KBM-7 (cell line): ENCODE measurements at places on chromosomes 13 and 19.

DNA sequence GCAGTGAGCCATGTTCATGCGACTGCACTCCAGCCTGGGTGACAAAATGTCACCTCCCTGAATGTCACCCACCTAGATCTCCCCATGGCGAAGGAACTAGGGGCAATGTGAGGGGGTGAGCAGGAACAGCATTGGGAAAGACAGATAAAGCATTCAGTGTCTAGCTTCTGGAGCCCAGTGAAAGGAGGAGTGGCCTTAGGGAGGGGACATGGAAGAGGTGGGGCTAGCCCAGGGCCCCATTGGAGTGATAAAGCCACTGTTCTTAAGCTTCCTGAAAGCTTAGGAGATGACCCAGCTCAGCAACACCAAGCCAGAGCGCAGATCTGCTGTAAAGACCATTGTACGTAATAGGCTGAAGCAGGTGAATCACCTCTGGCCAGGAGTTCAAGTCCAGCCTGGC lies 13.0 kb upstream of the KCNN1 start:
- no peak for DNase-seq

DNA sequence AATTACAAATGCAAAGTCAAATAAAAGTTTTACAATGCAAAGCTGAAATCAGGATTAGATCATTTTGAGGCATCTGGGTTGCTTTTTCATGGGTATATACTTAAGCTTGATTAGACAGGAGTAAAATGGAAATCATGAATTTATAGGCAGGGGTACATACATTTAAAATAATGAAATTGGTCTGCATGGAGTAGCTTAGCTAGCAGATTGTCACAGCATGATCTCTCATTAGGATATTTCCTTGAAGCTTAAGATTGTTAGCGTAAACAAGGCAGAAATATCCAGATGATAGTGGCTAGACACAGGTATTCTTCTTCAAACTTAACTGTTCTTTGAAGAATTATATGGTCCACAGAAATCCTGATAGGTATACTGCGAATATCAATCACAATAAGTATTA lies 1627.0 kb upstream of the PCDH20 start:
- DNase-seq: no peak

DNA sequence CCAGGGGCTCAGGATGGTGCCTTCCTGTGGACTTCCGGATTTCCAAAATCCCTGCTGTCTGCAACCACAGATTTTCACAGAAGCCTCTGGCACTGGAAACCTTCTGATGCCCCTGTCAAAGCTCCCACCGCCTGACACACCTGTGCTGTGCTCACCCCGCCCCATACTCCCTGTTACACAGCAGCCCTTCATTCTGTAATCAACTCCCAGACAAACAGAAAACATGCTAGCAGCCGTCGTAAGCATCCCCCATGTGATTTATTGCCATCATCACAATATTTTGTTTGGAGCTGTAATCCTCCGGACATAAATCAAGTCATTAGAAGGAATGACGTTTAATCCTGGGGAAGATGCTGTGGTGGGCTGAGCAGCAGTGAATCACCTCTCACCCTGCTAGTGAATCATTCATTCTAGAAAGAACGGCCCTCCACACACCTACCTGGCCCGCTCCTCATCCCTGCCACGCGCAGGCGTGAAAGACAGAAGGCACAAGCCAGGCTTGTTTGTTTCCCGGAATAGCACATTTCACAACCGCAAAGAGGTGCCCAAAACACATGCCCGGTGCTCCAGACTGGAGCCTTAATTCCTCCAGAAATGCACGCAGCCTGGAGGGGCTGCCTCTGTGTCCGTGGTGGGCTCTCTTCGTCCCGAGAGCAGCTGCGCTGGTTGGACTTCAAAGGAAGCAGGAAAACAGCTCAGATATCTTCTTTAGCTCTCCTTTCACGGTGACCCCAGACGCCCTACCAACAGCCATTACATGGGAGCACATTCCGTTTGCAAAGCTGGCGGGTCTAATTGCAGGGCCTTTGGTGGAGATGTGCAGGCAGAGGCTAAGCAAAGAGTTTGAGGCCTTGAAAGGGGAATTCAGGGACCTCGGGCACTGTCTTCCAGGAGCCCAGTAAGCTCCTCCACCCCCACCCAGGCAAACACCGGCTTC lies 41.3 kb upstream of the KCTD15 start:
- DNase-seq: no peak

DNA sequence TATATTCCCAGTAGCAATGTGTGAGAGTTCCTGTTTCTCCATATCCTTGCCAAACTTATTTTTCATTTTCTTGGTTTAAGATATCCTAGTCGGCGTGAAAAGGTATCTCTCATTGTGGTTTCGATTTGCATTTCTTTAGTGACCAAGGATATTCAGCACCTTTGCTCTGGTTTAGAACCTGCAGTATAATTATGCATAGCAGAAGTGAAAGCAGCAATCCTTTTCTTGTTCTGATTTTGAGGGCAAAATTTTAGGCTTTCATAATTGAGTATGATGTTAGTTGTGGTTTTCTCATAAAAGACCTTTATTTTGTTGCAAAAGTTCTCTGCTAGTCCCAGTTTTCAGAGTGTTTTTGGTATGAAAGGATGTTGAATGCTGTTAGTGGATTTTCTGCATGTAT lies 491.0 kb downstream of the FGF9 start:
- DNase-seq: no peak

DNA sequence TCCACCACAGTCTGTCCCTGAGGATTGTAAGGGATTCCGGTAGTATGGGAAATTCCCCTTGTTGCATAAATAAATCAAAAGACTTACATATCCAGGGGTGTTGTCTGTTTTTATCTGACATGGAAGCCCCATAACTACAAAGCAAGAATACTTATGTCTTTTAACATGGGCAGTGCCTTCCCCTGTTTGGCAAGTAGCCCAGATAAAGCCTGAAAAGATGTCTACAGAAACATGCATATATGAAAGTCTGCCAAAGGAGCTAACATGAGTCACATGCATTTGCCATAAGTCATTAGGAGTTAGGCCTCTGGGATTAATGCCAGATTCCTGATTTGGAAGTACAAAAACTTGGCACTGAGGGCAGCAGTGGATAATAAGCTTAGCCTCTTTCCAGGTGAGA lies 62.1 kb downstream of the ZNF737 start:
- DNase-seq: no peak

- DNase-seq: peak; percentile 44
Observed at GRCh38 chr13:111429064-111429558, 108.7 kb downstream of the TEX29 start.

DNA sequence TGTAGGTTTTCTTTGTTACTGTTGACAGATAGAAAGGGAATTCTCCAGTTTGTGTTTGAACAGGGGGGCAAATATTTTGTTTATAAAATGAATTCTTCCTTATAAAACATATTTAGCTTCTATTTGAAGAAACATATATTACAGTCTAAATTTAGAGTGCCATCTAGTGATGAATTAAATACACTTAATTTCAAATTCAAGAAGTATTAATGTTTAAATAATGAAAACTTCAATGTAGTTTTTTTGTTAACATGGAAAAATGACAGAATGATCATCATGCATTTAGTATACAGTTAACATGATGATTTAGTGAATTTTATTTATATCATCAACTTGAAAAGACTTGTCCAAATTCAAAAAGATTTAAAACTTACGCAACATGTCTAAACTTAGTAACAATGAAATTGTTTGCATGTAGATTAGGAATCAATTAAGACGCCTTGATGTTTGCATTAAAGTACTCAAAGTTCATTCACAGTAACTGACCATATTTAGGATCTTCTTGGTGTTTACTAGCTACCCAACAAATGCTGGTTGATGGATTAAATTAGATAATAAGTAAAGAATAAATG lies 765.9 kb upstream of the SLITRK1 start:
- DNase-seq: no peak

GRCh38 chr13:107551521-107551920 lies 663.8 kb downstream of the LIG4 start:
- DNase-seq: no peak

DNA sequence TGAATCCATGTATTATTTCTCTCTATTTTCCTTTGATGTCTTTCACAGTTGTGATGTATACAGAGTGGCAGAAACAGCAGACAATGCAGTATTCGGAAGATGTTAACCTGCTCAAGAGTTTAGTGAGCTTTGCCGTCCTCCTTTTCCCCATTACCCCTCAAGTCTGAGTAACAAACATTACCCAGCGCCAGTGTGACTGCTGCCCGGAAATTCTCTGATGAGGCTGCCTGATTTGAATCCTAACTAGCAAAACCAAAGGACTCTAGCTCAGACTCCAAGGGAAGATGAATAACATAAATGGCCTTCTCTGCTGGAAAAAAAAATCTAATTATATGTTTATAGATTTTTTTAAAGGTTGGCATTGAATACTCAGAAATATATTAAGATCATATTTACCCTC lies 247.3 kb upstream of the SOX21 start:
- DNase-seq: no peak

DNA sequence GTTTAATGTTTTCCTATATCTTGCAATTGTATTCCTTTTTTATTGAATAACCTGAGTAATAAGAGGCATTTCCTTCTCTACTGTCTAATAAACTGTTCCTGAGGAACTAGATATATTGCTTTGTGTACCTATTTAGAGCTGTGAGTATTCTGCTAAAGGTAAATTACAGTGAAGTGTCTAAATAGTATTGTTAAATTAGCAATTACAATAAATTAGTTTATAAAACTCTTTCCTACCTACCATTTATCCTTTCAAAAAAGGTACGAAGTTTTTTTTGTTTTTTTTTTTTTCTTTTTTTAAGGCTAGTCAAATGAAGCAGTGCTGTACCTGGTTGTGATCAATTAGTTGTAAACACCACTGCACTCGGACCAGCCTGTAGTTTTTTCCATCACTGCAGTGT lies 34.8 kb downstream of the TM9SF2 start:
- DNase-seq: no peak

DNA sequence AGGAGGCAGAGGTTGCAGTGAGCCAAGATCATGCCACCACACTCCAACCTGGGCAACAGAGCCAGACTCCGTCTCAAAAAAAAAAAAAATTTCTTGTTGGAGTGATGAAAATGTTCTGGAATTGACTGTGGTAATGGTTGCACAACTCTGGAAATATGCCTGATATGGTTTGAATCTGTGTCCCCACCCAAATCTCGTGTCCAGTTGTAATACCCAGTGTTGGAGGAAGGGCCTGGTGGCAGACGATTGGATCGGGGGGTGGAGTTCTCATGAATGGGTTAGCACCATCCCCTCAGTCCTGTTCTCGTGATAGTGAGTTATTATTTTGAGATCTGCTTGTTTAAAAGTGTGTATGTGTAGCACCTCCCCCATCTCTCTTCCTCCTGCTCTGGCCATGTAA lies 41.1 kb upstream of the MAP3K10 start:
- no peak for DNase-seq

DNA sequence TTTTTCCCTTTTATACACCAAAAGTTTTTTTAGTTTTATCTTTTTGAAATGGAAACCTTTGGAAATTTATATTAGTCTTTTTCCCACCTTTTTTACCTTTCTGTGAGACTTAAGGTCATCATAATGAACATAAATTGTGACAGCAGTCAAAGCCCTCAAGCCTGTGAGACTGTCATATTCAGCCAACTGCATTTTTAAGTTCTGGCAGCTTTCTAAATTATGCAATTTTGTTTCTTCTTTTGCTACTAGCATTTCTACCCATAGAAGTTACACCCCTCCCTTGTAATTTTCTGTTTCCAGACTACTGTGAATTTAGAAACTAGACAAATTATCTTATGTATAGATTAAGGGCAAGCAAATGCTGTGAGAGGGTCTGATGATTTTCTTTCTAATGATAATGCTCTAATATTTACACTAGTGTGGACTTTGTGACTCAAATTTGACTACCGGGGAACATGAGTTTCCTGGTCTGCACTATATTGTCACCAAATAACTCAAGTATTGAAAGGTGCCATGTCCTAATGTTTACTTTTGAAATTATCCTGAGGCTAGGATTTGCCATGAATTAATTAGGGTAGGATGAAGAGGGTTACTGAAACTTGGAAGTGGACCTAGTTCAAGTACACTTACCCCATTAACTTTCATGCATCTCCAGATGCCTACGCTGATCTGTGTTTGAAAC lies 43.7 kb downstream of the FRY start:
- DNase-seq: no peak

GRCh38 chr13:39245688-39246087 lies 207.4 kb downstream of the NHLRC3 start:
- no peak for DNase-seq

GRCh38 chr19:6925386-6925785 lies 38.0 kb downstream of the ADGRE1 start:
- no peak for DNase-seq

- DNase-seq: no peak
Observed at GRCh38 chr19:30671622-30672051, 299.5 kb downstream of the ZNF536 start.

GRCh38 chr13:44519642-44520041 lies 56.5 kb downstream of the TSC22D1 start:
- no peak for DNase-seq

GRCh38 chr13:71602344-71602743 lies 264.7 kb downstream of the DACH1 start:
- DNase-seq: no peak

DNA sequence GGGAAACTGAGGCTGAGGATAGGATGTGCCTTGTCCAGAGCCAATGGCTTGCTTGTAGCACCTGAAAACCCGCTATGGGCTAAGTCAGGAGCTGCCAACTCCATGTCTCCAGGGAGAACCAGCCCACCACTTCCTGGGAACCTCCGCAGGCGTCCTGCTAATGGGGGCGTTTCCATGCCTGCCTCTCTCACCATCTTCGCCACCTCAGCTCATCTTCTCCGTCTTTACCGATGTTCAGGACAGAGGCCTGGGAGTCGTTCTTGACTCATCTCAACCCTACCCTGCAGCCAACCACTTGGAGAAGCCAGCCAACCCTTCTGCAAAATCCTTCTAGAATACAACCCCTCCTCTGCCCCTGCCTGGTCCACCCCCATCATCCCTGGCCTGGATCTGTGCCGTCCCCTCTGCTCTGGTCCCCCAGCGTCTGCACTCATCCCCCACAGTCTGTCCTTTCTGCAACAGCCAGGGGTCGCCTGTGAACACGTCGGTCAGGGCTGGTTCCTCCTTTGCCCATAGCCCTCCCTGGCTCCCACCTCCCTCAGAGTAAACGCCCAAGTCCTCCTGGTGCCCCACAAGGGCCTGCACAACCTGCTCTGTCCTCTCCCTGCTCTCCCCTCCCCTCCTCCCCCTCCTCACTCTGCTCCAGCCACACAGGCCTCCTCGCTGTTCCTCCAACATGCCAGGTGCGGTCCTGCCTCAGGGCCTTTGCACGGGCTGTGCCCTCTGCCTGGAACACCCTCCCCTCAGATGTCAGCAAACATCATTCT lies 31.0 kb downstream of the PTPRS start:
- DNase-seq: no peak

GRCh38 chr19:10260141-10260584 lies 8.1 kb downstream of the MRPL4 start:
- no peak for DNase-seq
